ENCODE measurements at places on chromosomes 3 and 15.

GRCh38 chr3:186362988-186363387 is 954 bp upstream of the DGKG start:
- no peak for DNase-seq

GRCh38 chr3:5202222-5202621 is 14.7 kb downstream of the EDEM1 start:
- DNase-seq: no peak

DNA sequence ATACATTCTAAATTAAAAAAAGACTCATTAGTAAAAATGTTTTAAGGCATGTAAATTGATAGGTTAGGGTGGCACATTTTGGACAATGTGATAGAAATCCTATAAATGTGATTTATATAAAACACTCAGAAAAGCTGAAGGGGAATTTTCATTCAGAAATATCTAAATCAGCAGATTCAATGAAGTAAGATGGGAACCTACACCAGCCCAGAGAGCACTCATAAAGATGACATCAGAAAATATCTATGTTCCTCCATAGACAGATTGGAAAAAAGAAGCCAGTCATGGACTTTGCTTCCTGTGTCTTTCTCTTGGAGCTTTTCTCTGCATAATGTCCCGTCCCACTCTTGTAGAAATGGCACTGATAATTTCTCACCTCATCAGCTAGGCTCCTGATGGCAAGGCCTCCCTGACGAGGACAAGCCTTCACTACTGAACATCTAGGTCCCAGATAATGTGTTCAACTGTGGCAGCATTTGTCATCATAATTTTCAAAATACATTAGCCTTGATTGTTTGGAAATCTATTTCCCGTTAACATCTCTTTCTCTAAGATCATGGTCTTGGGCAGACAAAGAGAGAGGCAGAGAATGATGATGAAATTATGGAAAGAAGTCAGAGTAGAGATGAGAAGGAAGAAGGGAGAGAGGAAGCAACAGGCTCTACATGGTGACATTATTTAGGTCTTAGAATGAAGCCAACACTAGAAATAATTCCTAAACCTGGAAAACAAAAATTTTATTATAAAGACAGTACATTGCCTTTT is 354.4 kb downstream of the NTRK3 start:
- DNase-seq: no peak

GRCh38 chr3:150069154-150069527 is 98.4 kb upstream of the PFN2 start:
- no peak for DNase-seq

DNA sequence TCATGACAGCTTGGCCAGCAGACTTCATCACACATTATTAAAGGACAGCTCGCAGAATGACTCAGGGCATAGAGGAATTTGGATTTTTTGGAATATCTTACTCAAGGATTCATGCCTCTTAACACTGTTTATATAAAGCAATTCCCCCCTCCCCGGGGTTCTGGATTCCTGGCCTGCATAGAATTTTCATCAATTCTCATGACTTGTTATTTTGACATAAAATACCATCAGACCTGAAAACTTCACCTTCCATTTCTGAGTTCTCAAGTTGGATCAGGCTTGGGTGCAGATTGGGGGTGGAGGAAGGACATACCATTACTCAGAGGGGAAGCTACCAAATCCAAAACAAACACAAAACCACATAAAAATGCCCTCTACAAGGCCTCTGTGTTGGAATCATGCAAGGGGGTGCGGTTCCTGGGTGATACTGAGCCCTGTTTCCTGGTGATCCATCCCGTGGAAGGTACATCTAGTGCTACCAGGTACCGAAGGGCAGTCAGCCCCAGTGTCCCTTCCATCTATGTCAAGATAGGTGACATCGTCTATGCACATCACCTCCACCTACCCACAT is 95.3 kb downstream of the DAPK2 start:
- no peak for DNase-seq

DNA sequence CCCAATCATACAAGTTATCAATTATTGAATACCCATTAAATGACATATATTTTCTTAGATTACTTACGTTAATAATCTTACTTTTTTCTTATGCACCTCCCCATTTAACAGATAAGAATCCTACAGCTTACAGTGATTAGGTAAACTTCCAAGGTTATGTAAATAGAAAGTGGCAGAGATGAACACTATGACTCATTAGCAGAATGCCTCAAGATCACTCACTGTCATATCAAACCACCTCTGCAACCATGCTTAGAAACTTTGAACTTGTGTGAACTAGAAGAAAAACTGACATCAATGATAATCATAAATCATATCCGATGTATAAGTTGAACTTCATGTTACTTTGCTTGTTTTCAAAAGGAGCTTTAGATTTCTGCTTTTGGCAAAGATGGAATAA is 911.6 kb upstream of the ARPP21 start:
- DNase-seq: no peak

DNA sequence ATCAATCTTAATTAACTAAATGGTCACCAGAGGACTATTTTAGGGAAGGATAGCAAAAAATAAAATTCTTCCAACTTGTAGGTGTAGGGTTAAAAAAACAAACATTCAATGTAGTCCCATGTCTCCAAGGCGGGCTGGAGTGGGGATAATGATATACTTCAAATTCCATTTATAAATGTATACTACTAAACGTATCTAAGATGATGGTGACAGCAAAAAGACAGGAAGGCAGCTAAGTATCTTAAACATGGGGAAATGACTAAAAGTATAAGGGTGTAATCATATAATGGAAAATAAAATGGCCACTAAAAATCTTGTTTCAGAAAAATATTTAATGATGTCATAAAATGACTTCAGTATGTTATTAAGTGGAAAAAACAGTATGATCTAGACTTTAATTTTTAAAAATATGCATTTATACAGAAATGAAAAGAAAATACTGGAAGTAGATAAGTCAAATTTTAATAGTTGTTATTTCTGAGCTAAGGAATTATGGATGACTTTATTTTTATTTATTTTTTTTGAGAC is 181.7 kb downstream of the SUCLG2 start:
- no peak for DNase-seq

DNA sequence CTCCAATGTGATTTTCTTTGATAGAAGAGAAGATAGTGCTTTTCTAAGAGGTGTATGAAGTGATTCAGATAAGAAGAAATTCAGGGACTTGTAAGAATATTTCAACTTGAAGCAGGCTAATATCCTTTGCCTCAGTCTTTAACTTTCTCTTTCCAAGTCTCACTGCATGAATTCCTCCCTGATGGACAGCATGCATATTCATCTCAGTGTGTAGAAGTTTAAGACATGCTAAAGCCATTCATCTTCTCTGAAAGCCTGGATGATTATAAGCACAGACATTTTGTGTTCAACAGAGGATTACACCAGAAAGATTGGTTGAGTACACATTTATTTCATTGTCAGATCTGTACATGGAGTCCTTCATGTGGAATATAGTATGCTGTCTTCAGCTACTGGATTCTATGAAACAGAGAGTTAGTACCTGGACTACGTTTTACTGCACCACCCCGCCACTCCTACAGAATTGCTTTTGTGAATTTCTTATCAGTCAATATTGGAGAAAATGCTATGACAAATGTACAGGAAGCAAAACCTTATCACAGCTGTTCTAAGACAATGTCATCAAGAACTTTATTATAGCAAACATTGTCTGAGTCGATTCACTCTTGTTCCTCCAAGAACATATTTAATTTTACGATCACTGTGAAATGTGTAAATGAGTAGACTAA is 1346.1 kb downstream of the OTOL1 start:
- no peak for DNase-seq

DNA sequence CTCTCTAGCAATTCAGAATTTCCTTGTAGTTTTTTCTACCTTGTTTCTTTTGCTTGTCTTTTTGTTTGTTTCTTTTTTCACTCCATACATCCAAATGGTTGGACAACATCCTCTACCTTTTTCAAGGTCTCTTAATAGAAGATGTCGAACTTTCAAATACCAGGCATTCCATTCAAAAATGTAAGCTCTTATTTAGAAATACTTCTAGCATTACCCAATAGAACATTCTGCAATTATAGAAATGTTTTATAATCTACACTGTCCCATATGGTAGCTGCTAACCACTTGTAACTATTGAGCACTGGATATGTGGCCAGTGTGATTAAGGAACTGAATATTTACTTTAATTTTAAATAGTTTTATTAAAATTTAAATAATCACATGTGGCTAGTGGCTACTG is 196.2 kb upstream of the MRPL3 start:
- DNase-seq: no peak

GRCh38 chr3:27559835-27560234 is 75.7 kb upstream of the SLC4A7 start:
- no peak for DNase-seq

GRCh38 chr3:52090131-52090932 is 34.0 kb upstream of the DUSP7 start:
- no peak for DNase-seq

- no peak for DNase-seq
Measured at GRCh38 chr3:175778994-175779393, 919.9 kb downstream of the NAALADL2 start.

- no peak for DNase-seq
Measured at GRCh38 chr15:29968895-29969561, 113.7 kb upstream of the GOLGA8J start.

- no peak for DNase-seq
Measured at GRCh38 chr3:155912579-155913190, 42.2 kb downstream of the GMPS start.

DNA sequence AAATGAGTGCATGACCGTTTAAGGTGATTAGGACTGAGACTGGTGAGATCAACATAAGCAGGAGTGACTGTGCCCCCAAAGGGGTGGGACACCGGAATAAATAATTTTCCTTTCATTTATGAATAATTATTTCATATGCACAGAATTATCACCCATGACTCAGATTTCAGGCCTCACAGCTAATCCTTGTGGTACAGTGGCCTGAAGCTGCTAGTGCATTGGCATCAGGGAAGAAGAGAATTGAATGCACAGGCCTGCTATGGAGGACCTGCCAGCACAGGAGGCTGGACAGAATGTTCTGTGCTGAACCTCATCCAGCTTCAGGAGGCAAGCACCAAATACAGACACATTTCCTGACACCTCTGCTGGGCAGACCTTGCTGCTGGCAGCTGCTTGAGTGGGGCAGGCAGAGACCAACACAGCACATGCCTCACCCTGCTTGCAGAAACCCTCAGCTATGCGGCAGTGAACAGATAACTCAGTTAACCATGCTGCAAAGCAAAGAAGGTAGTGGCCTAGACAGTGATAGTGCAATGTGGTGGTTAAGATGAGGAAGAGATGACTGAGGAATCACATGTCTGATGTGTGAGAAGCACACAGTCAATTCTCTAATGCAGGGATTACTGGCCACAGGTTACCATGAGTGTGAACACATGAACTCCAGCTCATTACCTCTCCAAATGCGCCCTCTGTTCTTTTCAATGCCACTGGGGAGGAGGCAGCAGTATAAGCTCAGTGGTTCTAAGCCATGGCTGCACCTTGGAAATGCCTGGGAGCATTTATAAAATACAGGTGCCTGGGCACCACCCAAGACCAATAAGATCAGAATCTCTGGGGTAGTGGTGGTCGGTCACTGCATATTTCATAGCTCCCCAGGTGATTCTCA is 68.1 kb upstream of the SCN5A start:
- no peak for DNase-seq

DNA sequence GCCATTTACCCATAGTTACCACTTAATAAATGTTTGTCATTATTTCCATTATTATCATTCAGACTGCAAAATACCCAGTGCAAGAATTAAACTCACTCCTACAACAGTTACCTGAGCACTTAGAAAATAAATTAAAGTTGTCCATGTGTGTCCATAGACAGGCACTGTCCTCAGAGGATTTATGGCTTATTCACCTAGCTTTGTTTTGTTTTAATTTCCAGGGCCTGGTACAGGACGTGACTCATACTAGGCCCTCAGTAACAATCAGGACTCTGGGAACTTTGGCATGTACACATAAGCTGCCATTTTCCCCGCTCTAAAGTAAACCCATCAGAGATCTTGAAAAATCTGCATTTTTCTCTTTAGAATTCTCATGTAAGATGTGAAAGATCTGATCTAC is 458.5 kb upstream of the ARRDC4 start:
- DNase-seq: no peak

DNA sequence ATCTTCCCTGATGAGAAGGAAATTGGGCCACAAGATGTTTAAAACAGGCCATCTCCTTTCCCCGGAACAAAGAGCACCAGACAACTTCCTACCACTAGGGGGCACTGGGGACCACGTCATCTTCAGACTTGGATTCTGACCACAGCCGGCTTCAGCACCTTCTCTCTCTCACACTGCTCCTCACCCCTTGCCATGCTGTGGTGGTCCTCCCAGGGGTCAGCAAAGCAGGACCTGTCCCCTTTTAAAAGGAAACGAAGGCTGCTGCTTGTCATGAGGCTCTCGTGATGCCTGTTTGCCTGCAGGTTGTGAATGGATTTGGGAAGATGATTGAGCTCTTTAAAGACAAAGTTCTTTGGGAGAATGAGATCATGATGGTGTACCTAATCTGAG is 16.2 kb downstream of the RFT1 start:
- DNase-seq: no peak

GRCh38 chr3:73611176-73611575 is 13.6 kb downstream of the PDZRN3 start:
- no peak for DNase-seq

- DNase-seq: no peak
Measured at GRCh38 chr3:150451329-150452048, 43.4 kb downstream of the TSC22D2 start.

DNA sequence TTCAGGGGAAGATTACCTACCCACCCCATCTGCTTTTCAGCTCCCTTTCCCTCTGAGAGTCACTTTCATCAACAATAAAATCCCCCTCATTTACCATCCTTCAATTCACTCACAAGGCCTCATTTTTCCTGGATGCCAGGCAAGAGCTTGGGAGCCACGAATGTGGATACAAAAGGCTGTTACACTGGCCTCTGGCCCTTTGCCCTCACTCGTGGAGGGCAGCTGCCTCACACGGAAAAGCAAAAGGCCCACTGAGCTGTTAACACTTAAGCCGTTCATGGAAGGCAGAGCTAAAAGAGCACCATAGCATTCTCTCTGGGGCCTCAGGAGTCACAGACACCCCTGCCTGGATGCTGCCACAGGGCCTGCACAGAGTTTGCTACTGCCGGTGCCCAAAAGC is 102.4 kb upstream of the TUSC7 start:
- no peak for DNase-seq

- no peak for DNase-seq
Measured at GRCh38 chr3:14470461-14470860, 68.1 kb downstream of the SLC6A6 start.

DNA sequence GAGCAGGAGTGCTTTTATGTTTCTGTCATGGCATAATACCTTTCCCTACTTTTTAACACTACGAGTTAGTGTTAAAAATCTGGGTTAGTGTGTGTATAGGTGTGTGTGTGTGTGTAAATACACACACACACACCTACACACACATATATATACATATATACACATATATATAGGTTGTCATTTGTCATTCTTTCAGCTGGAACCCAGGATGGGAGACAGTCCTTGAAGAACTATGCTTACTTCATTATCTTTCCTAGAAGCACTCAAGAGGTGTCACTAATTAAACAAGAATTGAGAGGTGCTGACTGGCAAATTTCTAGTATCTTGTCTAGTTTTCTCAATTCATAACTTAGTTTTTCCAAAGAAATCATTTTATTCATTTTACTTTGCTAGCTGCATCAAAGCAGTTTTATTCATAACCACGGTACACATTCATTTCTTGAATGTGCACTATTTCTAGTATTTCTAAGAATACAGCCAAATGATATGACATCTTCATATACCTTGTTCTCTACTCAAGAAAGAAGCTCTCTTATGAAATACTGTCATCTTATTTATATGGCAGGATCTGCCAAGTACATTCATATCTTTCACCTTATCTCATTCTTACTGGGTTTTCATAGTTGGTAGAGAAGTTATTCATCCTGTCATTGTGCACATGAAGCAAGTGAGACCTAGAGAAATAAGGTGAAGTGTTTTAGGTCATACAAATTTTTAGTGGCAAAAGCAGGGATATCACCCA is 46.6 kb downstream of the ISL2 start:
- no peak for DNase-seq
